Small intestine (tissue), 16 donors: ENCODE measurements at places on chromosomes 5 and 9.

- no peak for DNase-seq
Measured at GRCh38 chr5:157748760-157749461, 5.4 kb downstream of the LSM11 start.

- DNase-seq: no peak
Measured at GRCh38 chr9:94974154-94974879, 247.8 kb downstream of the AOPEP start.

- no peak for DNase-seq
Measured at GRCh38 chr9:37436540-37436939, 14.0 kb downstream of the GRHPR start.

GRCh38 chr9:137163365-137163715 is 6.5 kb downstream of the LRRC26 start:
- no peak for DNase-seq

DNA sequence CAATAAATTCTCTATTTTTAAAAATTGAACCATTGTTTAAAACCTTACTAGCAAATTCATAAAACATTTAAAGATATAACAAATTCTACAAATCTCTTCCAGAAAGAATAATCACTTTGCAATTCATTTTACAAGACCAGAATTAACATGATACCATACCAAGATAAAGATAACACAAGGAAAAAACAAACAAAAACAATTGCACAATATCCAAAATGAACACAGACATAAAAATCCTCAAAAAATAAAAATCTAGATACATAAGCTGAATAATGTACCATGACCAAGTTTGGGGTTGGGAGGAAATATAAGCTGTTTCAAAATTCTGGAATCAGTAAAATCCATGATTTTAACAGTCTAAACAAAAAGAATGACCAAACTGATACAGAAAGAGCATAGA is 11.1 kb downstream of the CCNG1 start:
- DNase-seq: no peak

DNA sequence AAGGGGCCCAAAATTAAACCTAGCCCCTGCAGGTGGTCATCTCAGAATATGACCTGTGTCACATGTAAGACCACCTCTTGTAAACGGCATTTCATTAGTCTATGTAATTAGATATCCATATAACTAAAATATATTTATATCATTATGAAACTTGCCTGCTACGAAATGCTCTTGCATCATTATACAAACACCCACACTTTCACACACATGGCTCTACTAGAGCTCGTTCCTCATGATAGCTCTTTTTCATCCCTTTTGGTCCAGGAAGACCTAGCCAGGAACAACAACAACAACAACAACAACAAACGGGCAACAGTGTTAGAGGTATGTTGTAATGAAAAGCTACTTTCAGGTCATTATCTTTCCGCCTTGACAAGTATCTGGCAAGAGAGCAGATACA is 58.6 kb downstream of the LHFPL2 start:
- DNase-seq: no peak

GRCh38 chr5:160466116-160466515 is 44.5 kb downstream of the PTTG1 start:
- no peak for DNase-seq

GRCh38 chr9:21477466-21477865 is 4.6 kb downstream of the IFNE start:
- no peak for DNase-seq

DNA sequence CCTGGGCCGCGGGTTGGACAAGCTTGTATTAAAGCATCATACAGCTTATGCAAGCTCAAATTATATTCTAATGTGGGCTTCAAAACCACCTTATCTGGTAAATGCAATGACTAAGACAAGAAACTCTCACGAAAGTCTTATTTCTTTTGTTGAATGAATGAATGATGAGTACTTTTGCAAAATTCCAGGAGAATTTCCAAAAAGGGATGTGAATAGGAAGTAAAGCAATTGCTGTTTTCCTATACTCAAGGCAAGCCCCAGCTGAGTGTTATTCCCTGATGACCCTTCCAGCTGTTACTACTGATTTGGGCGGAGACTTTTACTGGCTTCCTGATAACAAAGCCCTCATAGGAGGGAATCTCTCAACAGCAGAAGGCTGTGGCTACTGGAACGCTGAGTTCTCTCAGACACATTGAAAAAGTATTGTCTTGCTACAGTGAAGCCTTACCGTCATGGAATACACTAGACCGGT is 162.8 kb downstream of the SREK1 start:
- DNase-seq: no peak

DNA sequence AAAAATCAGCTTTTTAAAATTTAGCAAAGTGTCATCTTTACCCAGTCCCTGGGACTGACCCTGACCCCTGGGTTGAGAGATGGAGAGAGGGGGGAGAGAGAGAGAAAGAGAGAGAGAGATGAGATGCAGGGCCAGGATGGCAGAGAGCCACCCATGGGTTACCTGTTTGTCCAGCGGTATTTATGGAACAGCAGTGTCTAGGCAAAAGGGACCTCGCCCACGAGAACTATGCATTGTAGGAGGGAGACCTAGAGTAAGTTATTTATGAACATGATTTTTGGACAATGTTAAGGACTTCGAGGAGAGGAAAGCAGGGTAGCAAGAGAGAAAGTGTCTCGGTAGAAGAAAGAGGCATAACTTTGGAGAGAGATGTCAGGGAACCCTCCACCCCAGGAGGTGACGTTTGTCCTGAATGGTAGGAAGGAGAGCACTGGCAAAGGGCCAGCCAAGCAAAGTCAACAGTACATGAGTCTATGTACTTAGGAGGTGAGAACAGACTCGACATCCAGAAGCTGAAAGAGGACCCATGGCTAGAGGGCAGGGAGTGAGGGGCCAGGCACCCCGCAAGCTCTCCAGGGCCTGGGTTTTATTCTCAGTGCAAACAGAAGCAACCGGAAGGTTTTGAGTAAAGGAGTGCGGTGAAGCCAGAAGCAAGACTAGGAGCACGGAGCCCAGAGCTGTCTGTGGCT is 30.5 kb upstream of the MSX2 start:
- peak; percentile 42 for DNase-seq

DNA sequence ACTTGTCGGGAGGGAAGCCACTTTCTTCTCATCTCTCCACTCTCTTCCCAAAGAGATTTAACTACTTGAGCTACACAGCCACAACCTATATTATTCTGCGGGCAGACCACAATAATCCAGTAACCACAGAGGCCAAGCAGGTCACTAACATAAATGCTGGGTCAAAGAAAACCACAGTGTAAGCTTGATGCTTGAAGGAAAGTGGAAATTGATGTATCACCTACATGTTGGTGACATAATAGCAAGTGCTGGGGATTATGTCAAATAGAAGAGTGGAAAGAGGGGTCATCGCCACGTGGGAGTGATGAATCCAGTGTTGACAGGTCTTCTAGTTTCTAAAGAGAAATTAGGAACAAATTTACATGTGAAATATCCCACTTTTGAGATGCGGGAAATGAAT is 40.9 kb downstream of the RFK start:
- DNase-seq: no peak

DNA sequence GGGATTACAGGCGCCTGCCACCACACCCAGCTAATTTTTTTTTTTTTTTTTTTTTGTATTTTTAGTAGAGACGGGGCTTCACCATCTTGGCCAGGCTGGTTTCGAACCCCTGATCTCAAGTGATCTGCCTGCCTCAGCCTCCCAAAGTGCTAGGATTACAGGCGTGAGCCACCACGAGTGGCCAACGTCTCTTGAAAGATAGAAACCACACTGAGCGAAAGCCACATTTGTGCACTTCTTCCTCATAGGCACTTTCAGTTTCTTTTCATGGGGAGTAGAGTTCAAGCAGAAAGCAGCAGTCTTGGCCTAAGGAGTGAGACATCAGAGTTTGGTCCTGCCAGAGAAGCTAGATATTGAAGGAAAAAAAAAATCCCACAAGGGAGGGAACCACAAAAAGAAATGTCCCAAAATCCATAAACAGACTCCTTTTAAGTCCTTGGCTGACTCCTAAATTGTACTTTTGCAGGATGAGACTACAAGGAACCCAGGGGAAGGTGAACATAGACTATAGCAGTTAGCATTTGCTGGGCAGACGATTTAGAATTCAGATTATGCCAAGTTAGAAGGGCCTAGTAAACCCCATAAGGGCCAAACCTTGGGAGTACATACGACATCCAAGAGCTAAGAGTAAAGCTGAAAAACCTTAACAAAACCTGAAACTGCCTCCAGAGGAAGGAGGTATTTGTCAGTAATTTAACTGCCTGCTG is 43.9 kb upstream of the GLIPR2 start:
- DNase-seq: peak; percentile 53

DNA sequence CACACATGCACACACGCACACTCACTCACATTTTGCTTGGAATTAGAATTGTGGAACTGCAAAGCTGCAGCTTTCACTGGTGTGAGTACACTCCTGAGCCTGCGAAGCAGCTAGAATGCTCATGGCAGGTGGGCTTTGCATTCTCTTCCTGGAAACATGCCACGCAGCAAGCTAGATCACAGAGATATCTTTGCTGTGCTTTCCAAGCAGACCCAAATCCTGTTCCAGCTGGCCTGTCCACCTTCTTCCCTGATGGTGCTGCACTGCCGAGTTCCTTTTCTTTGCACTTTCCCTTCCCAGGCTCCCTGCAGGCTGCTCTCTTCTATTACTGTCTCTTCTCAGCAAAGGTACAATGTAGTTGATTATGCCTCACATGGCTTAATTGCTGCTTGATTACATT is 92.7 kb upstream of the CKMT2 start:
- DNase-seq: no peak

DNA sequence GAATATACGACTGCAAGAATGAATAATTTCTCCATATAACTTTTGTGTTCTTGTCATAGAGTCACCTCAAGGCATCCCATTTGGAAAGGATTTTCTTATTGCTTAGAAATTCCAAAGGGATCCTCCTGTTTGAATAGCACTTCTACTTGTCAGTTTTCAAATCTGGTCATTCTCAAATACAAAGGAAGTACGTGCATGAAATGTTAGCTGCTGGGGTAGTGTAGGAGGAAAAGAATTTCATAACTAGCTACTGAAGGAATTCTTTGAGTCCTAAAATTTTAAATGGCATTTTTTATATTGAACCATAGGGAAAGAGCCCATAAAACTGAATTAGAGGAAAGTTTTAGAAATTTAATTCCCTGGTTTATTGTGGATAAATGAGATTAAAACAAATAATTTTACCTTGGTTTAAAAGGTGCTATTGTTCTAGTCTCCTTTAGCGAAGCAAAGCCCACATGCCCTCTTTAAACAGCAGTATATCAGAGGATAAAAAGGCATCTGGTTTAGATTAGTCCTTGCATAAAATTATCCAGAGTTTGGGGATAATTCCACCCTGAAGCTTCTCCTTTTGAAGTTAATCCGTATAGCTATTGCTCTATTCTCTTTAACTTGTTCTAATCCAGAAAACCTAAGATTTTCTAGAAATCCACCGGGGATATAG is 2.0 kb upstream of the MPDZ start:
- DNase-seq: no peak

- DNase-seq: no peak
Measured at GRCh38 chr5:39970117-39970798, 545.5 kb upstream of the DAB2 start.

DNA sequence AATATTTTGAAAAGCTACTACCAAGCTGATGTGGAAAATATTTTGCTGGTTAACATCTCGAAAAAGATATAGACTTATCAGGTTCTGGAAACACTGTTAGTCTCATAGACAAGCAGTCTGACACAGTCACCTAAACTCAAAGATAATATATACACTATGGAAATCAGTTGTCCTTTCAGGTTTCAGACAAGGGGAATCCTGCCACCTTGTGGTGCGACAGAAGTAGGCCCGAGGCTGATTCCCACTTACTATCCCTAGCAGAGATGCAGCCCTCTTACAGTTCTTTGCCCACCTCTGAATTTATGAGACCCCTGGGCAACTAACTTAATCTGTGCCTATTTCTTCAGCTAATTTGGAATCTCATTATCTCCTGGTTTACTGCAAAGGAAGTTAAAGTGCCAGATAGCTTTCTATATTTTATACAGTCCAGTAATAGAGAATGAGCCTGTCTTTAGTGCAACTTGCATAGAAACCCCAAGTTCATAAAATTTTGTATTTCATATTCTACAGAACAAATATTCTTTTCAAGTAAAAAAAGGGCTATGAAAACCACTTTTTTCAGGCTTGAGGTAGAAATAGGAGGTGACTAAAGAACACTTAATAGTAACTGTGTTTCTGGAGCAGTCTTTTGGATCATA is 16.9 kb downstream of the RAD1 start:
- peak; percentile 72 for DNase-seq

DNA sequence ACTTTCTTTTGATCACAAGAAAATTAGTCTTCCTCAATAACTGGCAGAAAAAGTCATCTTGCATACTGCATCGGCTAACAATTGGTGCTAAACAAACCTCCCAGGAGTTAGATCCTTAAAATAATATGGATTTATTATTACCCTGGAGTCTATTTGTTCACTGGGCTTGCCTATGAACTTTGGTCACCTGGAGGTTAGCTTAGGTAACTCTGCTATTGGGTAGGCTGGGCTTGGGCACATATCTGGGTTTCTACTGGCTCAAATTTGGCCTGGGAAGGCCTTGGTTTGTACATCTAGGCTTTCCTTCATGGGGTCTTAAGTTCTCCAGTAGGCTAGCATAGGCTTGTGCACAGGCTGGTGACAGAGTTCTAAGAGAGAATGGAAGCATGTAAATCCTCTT is 279.9 kb downstream of the RASEF start:
- peak; percentile 30 for DNase-seq

DNA sequence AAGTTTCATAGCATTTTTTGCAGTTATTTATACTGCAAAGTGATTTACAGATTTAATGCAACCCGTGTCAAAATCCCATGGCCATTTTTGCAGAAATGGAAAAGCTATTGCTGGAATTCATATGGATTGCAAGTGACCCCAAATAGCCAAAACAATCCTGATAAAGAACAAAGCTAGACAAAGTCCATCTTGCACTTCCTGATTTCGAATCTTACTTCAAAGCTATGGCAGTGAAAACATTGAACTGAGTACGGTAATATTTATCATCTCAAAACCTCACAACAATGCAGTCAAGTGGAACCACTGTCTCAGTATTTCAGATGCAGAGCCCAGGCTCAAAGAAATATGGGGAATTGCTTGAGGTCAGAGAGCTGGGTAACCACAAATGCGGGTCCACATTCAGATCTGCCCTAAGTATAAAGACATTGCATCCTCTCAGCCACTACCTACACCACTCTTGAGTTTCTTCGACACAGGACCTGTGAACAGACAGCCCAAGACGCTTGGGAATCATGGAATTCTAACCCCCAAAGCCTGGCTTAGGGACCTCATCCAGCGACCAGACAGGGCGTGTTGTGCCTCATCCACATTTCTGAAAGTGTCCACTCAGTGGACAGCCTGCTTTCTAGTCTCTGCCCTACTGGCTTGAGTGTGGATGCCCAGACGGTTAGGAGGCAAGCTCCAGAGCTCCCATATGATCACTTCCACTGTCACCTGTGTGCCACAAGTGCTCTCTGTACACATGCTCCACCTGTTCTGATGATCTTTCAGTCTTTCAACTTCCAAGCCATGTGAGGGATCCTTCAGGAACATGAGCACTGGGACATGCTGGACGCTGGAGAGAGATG is 39.3 kb upstream of the KCNIP1 start:
- DNase-seq: no peak
